GM23248 (cell line): ENCODE measurements at places on chromosomes 5 and 9. TPM values are rescaled to one million over a fixed set of nuclear protein-coding genes. Genes with fewer than 3 reads are reported as not detected.

The FOCAD gene
- 32.8 and 67.4 TPM in 2 replicates for total RNA-seq

The RGS7BP gene
- total RNA-seq = 0.11 TPM in 1 of 2 replicates, not detected in the other

- no peak for DNase-seq
These were observed 146.5 kb upstream of the ABCA1 start for GRCh38 chr9:105074491-105074890.

DNA sequence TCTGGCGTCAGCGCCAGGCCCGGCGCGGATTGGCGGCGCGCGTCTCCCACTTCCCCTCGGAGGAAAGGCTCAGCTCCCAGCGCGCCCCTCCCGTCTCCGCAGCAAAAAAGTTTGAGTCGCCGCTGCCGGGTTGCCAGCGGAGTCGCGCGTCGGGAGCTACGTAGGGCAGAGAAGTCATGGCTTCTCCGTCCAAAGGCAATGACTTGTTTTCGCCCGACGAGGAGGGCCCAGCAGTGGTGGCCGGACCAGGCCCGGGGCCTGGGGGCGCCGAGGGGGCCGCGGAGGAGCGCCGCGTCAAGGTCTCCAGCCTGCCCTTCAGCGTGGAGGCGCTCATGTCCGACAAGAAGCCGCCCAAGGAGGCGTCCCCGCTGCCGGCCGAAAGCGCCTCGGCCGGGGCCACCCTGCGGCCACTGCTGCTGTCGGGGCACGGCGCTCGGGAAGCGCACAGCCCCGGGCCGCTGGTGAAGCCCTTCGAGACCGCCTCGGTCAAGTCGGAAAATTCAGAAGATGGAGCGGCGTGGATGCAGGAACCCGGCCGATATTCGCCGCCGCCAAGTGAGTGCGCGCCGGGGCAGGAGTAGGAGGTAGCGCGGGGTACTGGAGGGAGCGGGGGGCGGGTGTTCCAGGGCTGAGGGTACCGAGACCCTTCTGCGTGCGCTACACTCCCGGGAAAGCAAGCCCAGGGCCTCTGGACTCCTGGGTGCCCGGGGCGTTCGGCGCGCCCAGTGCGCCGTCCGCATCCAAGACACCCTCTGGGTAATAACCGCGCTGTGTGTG lies at the start of gene MSX2:
Gene MSX2 (plus strand): TSS at position 99 of the 777 bp plus-strand sequence. CDS start 78 bp downstream, at position 177.
- DNase-seq = peak; percentile 97
